ENCODE measurements at places on chromosomes 1 and 21.

DNA sequence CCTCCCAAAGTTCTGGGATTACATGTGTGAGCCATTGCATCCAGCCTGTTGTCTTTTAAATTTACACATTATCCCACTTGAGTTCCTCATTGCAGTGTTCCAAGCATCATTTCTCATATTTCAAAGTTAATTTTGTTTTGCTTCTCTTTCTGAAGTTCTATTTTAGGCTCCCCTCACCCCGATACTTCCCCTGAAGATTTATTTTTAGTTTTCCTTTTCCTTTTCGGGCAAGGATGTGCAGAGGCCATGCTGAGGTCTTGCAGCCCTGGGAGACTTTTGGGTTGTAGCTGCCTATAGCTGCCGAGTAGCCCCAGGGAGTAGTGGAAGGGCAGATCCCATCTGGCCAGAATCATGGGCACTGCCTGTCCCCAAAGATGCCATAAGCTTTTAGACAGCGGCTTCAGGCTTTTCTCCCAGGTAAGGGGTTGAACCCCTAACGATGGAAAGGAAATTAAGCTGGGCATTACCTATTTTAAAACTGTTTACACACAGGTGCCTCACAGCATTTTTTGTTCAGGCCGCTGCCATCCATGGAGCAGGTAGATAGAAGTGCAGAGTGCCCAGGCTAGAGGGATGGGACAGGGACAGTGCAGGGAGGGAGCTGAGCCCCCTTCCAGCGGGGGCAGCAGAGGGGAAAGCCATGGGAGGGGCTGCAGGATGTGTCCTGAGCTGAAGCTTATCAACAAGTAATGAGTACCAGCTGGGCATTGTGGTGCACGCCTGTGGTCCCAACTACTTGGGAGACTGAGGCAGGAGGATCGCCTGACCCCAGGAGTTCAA, 15.9 kb downstream of the PSEN2 start:
- no peak for DNase-seq

DNA sequence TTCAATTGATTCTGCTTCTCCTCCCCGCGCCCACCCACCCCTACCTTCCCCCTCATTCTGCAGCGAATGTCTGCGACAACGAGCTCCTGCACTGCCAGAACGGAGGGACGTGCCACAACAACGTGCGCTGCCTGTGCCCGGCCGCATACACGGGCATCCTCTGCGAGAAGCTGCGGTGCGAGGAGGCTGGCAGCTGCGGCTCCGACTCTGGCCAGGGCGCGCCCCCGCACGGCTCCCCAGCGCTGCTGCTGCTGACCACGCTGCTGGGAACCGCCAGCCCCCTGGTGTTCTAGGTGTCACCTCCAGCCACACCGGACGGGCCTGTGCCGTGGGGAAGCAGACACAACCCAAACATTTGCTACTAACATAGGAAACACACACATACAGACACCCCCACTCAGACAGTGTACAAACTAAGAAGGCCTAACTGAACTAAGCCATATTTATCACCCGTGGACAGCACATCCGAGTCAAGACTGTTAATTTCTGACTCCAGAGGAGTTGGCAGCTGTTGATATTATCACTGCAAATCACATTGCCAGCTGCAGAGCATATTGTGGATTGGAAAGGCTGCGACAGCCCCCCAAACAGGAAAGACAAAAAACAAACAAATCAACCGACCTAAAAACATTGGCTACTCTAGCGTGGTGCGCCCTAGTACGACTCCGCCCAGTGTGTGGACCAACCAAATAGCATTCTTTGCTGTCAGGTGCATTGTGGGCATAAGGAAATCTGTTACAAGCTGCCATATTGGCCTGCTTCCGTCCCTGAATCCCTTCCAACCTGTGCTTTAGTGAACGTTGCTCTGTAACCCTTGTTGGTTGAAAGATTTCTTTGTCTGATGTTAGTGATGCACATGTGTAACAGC, 339.9 kb downstream of the NTNG1 start:
- peak; percentile 12 for DNase-seq

- no peak for DNase-seq
Observed at GRCh38 chr1:92461364-92462097, 25.2 kb downstream of the GFI1 start.

DNA sequence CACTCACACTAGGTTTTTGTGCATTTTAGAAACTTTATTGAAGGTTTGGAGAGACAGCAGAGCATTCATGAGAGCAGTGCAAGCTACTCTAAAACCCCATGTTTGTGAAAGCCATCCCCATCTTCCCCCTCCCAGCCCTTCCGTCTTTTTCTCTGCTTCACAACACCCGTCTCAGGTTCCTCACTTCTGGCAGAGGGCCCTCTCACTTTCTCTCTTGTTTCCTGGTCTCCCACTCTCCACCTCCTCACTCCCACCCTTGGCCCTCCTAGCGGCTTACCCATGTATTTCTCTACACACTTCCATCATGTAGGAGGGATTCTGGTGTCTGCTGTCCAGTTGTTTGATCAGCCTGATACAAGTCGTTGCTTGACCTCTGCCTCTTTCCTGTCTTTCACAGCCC, 92.7 kb downstream of the LRRC8C start:
- no peak for DNase-seq

DNA sequence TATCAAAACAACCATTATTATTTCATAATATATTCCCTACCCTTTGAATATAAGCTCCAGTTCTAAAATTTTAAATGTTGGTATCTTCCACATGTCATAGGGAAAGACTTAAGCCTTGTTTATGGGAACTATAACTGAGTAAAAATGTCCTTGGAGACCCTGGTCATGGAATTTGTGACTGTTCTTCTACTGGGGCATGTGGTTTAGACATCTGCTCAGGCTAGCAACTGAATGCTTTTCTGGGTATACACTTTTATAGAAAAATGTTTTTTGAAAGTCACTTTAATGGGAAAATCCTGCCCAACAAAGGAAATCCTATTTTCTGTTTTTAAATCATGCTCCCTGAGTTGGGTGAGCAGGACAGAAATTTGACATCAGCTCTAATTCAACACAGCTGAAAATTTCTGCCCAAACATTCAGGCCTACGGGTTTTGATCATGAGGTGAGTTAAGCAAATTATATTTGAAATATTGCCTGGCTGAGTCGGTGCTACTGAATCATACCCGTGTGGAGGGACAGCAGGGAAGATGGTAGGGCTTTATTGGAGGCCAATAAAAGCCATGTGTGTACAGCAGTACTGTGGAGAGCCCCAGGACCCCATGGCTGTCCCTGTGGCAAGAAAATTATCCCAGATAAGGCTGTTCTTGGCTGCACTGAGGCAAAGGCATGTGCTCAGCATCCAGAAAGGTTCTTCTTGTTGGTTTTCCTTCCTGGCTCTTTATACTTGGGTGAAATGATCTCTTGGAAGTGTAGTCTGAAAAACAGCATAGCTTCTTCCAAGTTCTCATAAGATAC, 391.8 kb downstream of the DISC1 start:
- DNase-seq = no peak

- DNase-seq = no peak
Observed at GRCh38 chr21:46347791-46348381, 23.9 kb downstream of the PCNT start.

DNA sequence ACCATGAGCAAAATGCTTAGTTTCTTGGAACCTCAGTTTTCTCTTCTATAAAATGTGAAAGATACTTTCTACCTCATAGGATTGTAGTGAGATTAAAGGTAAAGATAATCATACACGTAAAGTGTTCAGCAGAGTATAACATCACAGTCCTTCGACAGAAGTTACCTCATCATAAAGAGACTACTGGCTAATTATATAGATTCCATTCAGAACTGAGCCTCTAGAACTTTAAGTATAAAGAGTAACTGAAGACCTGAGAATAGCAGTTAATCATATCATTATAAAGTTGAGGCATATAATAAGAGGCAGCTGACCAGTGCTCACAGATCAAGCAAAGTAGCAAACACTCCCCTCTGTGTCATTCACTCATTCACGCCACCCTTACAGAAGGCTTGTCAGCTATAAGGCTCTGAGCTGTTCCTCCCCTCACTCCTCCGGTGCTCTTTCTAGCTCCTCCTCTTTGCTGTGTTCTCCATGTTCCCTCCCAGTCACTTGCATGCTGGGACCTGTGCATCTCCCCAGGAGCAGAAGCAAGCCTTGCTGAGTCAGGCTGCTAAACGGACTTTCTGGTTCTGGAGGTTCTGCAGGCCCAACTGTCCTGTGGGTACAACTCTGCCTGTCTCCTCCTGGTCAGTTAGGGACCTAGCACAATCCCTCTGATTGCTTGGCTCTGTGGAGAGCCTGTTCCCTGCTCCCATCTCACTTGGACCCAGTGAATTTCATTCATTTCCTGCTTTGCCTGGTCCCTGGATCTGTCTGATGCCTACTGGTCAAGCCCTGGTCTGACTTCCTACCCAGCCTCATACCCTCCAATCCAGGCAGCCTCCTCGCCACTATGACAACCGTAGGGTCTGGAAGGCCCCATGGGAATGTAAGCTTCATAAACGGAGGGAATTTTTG, 28.3 kb upstream of the LY9 start:
- peak; percentile 73 for DNase-seq

- DNase-seq = no peak
Observed at GRCh38 chr1:86487811-86488141, 19.0 kb downstream of the CLCA1 start.

GRCh38 chr1:201465698-201466290, 3.2 kb downstream of the PHLDA3 start:
- DNase-seq = no peak

DNA sequence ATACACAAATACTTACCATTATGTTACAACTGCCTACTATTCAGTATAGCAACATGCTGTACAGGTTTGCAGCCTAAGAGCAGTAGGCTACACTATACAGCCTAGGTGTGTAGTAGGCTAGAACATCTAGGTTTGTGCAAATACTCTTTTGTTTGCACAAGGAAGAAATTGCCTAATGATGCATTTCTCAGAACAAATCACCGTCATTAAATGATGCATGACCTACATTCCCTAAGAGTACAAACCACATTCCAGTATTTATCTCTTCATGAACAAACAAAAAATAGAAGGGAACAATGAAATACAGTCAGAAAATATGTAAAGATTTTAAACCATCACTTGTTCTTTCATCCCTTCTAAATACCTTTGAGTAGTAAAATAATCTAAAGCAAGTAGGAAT, 109.7 kb upstream of the HP1BP3 start:
- no peak for DNase-seq

Measured in activated CD4-positive, alpha-beta T cell treated with anti-CD3 and anti-CD28 coated beads for 36 hours (primary cell).